Activated CD4-positive, alpha-beta memory T cell treated with anti-CD3 and anti-CD28 coated beads for 36 hours (primary cell): ENCODE measurements at places on chromosomes 1 and 21. TPM values are rescaled to one million over a fixed set of nuclear protein-coding genes. Genes with fewer than 3 reads are reported as not detected.

- H3K4me3 ChIP-seq: no peak overlapping the region
- H3K27ac ChIP-seq: no peak overlapping the region
Measured at GRCh38 chr1:231817801-231818200, 191.2 kb downstream of the DISC1 start.

GRCh38 chr1:23473037-23473800 is 10.8 kb downstream of the ASAP3 start:
- H3K27me3 ChIP-seq: peaks cover 4% of the 10 kb centered on the region
- no peak for DNase-seq
- H3K36me3 ChIP-seq: no peaks in the 10 kb centered on the region
- H3K27ac ChIP-seq: no peak overlapping the region

DNA sequence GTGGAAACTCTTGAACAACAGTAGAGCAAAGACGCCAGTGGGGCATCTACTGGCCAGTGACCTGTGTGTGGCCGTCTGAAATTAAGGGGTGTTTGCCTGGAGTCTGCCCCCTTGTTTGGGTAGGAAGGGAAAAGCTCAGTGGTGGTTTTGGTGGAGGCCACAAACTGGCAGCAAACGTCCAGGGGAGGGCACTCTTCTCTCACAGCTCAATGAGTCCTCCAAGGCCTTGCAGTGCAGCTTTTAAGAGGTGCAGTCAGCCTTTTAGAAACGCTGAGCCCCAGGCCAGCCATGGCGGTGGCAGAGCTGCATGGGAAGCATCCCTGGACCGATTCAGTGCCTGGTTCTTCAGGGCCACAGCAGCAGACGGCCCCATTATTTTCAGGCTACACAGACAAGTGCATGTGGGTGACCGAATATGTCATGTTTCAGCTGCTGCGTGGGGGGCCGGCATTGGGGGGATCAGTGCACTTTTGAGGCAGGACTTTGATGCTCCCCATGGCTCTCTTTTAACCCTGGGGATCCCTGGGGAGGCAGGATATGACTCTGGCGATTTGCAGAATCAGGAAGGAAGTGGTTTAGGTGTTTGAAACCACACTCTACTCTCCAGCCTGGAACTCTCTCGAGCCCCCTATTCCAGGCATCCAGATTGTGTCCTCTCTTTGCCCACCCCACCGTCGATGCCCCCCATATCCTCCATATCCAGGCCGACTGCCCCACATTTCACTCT is 414.0 kb downstream of the PRDM2 start:
- H3K4me1 ChIP-seq: no peaks in the 10 kb centered on the region
- no peak overlapping the region for H3K4me3 ChIP-seq
- no peaks in the 10 kb centered on the region for H3K36me3 ChIP-seq
- DNase-seq: peak; percentile 9

APCS gene
- not detected for total RNA-seq

GIPC2 gene
- total RNA-seq: 0.17 TPM

LIPI gene
- not detected for total RNA-seq

TMPRSS15 gene
- not detected for total RNA-seq

DNA sequence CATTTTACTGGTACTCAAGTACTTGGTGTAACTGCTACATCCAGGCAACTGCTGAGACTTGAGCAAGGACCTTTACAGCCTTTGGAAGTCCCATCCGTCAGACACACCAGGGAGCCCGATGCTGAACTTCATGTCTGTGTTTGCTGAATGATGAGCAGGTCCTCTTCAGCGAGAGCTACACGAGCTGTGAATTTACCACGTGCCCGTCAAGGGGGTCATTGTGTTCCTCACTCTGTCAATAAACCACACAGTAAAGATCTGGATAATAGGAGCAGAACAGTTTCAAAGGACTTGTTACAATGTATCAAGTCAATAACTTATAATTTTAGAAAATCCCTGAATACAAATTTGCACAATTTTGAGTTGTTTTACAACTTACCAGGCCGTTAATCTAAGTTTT is 427.2 kb downstream of the KIF26B start:
- no peaks in the 10 kb centered on the region for H3K4me1 ChIP-seq
- peaks cover 4% of the 10 kb centered on the region for H3K27me3 ChIP-seq
- H3K4me3 ChIP-seq: no peak overlapping the region

DNA sequence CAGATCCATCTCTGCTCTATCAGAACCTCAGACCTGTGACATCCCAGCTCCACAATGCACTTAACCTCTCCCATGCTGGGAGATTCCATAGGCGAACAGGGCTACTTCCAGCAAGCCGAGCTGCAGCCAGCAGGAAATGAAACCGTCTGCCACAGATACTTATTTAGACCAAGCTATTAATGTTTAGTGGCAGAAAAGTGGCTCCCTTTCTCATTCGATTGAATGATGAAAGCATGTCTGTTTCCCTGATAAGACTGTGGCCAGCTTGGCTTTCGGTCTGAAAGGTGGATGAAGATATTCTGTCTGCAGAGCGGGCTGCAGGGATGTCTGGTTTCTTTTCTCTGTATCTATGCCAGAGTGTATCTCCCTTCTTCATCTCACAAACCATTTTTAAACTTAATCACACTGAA is 146.4 kb downstream of the GREM2 start:
- peaks cover 8% of the 10 kb centered on the region for H3K4me1 ChIP-seq
- no peak overlapping the region for H3K4me3 ChIP-seq
- H3K27me3 ChIP-seq: no peaks in the 10 kb centered on the region

DNA sequence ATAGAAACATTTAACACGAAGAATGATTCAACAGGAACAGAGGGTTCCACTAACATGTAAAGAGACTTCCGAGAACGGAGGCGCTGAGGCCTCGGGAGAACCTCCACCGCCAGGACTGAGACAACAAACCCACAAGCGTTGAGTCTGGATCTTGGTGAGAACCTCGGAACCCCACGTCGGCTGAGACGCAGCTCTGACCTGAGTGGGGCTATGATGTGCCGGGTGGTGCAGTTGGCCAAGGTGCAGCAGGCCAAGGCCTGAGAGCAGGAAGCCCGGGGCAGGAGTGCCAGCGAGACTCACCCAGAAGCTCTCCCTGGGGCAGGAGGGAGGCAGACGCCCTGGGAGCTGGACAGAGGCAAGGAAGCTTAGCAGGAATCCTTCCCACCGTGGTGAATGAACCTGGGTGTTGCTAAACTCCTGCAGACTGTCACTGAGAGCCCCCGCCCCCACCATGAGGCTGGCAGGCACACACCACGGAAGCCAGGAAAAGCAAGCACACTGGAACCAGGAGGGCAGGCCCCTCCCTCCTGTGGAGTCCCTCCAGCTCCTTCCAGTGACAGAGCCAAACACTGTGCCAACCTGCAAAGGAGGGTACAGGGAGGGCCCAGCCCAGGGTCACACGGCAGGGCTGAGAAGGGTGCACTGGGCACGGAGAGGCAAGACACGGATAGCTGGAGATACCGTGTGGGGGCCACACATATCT is 34.8 kb downstream of the WDR4 start:
- H3K27ac ChIP-seq: no peak overlapping the region
- H3K4me3 ChIP-seq: no peak overlapping the region
- no peak for DNase-seq

GRCh38 chr21:23986214-23986613 is 1621.1 kb downstream of the MRPL39 start:
- H3K36me3 ChIP-seq: no peaks in the 10 kb centered on the region
- no peaks in the 10 kb centered on the region for H3K27me3 ChIP-seq
- no peak for DNase-seq
- H3K4me3 ChIP-seq: no peak overlapping the region
- no peak overlapping the region for H3K27ac ChIP-seq

MFAP2 gene
- total RNA-seq: not detected

DNA sequence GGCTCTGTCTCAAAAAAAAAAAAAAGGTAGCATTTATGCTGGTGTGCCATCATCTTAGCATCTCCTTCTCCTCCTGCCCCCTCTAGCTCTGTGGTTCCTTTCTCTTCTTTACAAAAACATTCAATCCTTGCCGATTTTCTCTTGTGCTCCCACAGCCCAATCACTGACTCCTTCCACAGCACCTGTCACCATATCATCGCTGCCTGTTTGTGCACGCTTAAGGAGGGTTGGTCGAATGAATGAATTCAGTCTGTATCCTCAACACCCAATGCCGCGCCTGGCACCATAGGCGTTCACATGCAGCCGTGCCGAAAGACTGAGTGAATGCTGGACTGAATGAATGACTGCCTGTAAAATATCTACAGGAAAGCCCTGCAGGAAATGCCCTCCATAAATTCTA is 7.9 kb downstream of the RNU5D-1 start:
- peaks cover 73% of the 10 kb centered on the region for H3K4me1 ChIP-seq
- H3K4me3 ChIP-seq: peak overlapping the region; percentile 75
- H3K27me3 ChIP-seq: peaks cover 4% of the 10 kb centered on the region
- peak overlapping the region; percentile 96 for H3K27ac ChIP-seq
- peak; percentile 59 for DNase-seq

OXCT2 gene
- 1.9 TPM for total RNA-seq

- DNase-seq: peak; percentile 58
- no peaks in the 10 kb centered on the region for H3K36me3 ChIP-seq
- H3K27me3 ChIP-seq: no peaks in the 10 kb centered on the region
- H3K4me3 ChIP-seq: peak overlapping the region; percentile 95
- peak overlapping the region; percentile 92 for H3K27ac ChIP-seq
Measured at GRCh38 chr1:26307363-26307781, 936 bp upstream of the UBXN11 start.

GRCh38 chr1:224357626-224358124 is 996 bp downstream of the CNIH4 start:
- peaks cover 4% of the 10 kb centered on the region for H3K36me3 ChIP-seq
- DNase-seq: no peak

IQGAP3 gene
- total RNA-seq: 16.9 TPM

DNA sequence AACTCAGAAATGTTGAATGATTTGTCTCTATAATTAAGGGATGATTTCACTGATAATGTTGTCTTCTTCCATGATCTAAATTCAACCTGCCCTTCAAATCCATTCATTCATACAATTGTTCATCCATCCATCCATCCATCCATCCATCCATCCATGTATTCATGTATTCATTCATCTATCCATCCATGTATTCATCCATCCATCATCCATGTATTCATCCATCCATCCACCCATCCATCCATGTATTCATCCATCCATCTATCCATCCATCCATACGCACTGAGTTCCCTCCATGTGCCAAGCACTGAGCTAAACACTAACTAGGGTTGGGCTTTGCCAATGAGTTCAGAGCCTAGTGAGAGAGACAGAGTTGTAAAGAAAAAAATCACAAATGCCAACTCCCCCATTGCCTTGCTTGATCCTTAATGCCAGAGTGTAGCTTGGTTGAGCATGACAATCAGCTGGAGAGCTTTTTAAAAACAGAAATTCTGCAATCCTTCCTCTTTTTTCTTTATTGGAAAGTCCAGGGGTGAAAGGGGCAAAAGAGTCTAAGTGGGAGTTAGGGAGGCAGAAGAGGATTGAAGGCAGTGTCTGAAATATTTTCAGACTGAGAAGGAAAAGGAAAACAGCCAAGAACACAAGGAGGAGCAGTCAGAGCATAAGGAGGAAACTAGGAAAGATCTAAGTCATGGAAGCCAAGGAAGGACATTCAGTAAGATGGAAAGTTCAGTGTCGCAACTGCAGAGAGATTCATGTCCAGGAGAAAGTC is 92.4 kb upstream of the ERG start:
- peaks cover 8% of the 10 kb centered on the region for H3K27me3 ChIP-seq
- no peak overlapping the region for H3K4me3 ChIP-seq
- no peak for DNase-seq

DNA sequence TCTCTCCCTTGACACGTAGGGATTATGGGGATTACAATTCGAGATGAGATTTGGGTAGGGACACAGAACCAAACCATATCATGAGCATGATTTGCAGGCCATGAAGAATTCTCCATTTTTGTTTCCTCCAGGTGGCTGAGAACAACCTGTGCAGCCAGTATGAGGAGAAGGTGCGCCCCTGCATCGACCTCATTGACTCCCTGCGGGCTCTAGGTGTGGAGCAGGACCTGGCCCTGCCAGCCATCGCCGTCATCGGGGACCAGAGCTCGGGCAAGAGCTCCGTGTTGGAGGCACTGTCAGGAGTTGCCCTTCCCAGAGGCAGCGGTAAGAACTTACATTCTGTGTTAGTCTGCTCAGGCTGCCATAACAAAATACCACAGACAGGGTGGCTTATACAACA is 9.7 kb downstream of the MX1 start:
- H3K27ac ChIP-seq: no peak overlapping the region
- H3K27me3 ChIP-seq: no peaks in the 10 kb centered on the region
- peaks cover 70% of the 10 kb centered on the region for H3K36me3 ChIP-seq
- H3K4me3 ChIP-seq: no peak overlapping the region

DNA sequence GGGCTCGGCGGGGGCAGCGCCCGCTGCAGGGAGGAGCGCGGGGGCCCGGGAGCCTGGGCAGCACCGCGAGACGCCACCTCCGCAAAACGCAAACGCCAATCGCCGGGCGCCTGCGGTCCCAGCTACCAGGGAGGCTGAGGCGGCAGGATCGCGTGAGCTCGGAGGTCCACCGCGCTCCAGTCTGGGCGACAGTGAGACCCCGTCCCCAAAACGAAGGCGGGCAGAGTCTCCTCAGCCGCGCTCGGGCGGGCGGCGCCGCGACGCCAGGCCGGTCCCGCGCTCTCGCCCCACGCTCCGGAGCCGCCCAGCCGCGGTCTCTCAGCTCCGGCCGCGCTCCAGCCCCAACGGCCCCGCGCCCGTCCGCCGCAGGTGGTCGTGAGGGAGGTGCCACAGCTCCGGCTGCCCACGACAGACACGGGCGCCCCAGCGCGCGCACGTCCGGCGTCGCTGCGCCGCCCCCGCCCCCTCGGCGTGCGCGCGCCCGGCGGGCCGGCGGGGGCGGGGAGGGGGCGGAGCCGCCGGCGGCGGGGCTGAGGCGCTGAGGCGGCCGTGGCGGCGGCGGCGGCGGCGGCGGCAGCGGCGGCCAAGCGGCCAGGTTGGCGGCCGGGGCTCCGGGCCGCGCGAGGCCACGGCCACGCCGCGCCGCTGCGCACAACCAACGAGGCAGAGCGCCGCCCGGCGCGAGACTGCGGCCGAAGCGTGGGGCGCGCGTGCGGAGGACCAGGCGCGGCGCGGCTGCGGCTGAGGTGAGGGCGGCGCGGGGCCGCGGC is at the start of gene ADARB1:
ADARB1 (plus strand) TSS at position 533 of the 770 bp plus-strand sequence. CDS start 97,077 bp downstream, outside the sequence.
- DNase-seq: peak; percentile 64
- peak within 1 kb of the TSS; percentile 84 for H3K4me3 ChIP-seq
- H3K27me3 ChIP-seq: no peaks in the 10 kb centered on the region
- peaks cover 43% of the 10 kb centered on the region for H3K4me1 ChIP-seq
- peak within 1 kb of the TSS; percentile 75 for H3K27ac ChIP-seq

DNA sequence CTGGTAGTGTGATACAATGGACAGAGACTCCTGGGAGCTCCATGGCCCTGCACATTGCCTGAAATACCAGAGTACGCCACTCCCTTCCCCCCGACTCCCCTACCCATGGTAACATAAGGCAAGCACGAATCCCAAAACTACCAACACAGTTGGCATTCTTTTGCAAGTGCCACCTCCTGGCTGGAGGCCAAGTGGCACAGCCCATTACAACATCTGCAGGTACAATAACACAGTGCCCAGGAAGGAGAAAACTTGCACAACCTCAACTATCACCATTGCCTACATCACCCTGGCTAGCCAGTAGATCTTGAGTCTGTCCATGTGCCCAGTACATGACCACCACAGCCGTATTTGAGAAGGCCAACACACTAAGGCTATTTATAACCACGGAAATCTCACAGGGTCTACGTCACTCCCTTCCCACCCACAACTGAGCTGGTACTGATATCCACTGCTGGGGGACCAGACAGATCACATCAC is 11.7 kb downstream of the ADAMTS1 start:
- peaks cover 8% of the 10 kb centered on the region for H3K4me1 ChIP-seq
- peaks cover 17% of the 10 kb centered on the region for H3K27me3 ChIP-seq
- H3K4me3 ChIP-seq: no peak overlapping the region
- no peak overlapping the region for H3K27ac ChIP-seq

GRCh38 chr1:33867684-33868083 is 3.8 kb downstream of the HMGB4 start:
- no peak overlapping the region for H3K27ac ChIP-seq
- DNase-seq: no peak
- no peak overlapping the region for H3K4me3 ChIP-seq
- peaks cover 4% of the 10 kb centered on the region for H3K4me1 ChIP-seq
- no peaks in the 10 kb centered on the region for H3K36me3 ChIP-seq

VWA1 gene
- total RNA-seq: 0.92 TPM
